ENCODE measurements at places on chromosomes 1 and 21. TPM values are rescaled to one million over a fixed set of nuclear protein-coding genes. Genes with fewer than 3 reads are reported as not detected.

Gene ZSCAN20
- 2.1 TPM for polyA plus RNA-seq

Gene RUNX3
- not detected for polyA plus RNA-seq

Gene UBASH3A
- not detected for polyA plus RNA-seq

Gene TAS1R1
- not detected for polyA plus RNA-seq

Gene NOTCH2NLA
- polyA plus RNA-seq, result 9.4 TPM
